ENCODE measurements at places on chromosomes 12 and 14.

- no peak for DNase-seq
Measured at GRCh38 chr12:34350092-34351041, 328.1 kb downstream of the ALG10 start.

DNA sequence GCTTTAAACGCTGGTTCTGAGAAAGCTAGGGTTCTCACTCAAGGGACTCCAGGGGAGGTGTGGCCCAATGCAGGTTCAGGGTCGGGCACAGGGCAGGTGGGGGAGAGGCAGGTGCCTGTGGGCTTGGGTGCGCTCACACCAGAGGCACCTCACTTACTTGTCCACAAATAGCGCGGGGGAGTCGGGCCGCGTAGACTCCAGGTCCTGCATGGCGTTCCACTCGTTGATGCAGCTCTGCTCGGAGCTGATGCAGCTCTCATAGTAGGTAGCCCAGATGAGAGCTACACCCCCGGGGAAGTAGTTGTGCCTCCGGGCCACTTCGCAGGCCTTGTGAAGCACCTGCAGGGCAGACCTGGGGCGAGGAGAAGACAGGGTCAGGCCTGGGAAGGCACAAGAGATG lies 49.9 kb downstream of the SSH1 start:
- no peak for DNase-seq

DNA sequence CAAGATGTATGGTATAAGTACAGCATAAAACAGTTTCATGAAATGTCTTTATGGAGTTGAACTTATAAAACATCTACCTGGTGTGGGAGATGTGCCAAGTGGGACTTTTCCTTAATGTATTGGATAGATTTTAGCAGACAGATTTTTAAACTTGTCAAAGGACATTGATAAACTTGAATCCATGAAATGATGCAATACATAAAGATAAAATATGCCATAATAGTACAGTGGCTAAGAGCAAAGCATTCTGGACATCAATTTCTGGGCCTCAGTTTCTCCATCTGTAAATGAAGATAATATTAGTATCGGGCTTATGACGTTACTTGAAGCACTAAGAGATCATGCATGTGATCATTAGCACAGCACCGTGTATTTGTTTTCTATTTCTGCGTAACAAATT lies 45.4 kb downstream of the NKX2-1 start:
- no peak for DNase-seq

DNA sequence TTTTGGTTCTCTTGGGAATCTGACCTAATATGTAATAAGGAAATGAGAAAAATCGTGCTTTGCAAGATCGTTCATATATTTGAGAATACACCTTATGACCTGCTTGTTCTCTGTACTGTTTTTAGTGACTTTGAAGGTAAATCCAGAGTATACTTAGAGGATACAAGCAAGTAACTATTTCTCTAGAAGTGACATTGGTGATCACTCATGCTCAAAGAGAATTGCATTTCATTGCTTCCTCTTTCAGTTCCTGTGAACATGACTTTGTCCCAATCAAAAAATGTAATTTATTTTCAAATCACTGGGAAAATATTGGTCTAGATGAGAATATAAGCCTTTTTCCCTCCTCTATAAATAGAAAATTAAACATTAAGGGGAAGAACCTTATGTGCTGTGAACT lies 2.7 kb downstream of the KTN1 start:
- no peak for DNase-seq

DNA sequence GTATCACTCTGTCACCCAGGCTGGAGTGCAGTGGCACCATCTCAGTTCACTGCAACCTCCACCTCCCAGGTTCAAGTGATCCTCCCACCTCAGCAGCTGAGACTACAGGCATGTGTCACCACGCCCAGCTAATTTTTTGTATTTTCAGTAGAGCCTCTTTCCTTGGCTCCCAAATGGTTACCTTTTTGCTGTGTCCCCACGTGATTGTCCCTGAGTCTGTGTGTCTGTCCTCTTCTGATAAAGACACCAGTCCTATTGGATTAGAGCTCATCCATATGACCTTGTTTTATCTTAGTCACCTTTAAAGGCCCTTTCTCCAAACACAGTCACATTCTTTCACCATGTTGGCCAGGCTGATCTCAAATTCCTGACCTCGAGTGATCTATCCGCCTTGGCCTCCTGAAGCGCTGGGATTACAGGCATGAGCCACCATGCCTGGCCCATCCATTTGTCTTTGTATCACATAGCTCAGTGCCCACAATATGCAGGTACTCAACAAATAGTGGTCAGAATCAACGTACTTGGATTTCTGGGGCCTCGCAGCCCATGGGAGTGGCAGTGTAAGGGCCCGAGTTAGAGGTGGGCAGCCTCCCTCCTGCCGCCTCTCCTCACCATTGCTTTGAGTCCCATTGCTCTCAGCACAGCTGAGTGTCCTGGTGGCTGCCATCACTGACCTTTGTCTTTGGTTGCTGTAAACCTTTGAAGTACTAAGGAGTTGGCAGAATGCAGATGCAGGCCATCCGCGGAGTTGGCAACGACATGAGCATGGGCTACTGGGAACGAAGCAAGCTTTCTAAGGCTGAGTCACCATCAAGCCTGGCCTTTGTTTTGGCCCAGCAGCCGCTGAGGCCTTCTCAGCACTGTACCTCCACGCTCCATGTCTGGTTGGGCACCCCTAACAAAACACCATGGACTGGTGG lies 9.3 kb downstream of the TPCN1 start:
- DNase-seq = no peak

- no peak for DNase-seq
Measured at GRCh38 chr14:68295316-68295816, 475.8 kb downstream of the RAD51B start.

DNA sequence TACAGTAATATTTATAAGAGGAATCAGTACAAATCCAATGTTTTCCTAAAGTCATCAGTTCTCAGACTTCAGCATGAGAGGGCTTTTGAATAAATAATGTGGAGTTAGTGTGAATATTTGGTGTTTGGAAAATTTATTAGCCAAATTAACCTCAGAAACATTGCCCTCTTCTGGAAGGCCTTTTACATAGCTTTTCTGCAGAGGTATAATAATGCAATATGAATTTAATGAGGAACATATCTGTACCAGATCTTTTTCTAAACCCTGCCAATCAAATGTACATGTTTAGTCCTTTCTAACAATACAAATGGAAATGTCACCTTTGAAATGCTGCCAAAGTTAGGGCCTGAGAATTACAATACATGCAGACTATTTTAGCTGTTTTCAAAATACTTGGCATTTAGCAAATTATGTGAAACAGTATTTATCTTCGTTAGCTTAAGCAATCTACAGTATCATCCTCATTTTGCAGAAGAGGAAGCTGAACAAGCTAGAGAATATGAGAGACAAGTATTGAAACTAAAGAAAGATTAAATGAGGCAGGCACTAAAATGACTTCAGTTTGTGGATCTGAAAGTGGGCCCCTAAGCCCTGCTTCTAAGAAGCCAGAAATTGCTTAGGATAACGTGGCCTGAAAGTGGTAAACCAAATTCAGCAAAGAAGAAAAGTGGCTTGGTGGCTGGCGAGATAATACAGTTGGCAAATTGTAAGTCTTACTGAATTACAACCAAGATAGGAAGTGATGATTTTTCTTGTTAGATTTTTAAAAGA lies 60.4 kb upstream of the MANSC4 start:
- DNase-seq = no peak

- DNase-seq = no peak
Measured at GRCh38 chr12:23041774-23042173, 416.8 kb downstream of the ETNK1 start.

DNA sequence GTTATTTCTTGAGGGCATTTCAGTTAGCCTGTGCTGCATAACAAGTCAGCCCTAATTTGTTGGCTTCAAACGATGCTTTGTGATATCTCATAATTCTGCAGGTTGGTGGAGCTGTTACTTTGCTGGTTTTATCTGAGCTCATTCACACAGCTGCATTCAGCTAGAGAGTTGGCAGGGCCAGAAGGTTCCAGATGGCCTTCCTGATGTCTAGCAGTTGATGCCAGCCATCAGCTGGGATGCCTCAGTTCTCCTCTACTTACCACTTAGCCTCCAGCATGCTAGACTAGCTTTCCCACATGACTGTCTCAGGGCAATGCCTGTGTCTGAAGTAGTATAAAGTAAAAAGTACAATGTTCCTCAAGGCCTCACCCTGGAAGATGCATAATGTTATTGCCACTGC lies 130.6 kb downstream of the SLC35F4 start:
- no peak for DNase-seq

- DNase-seq = no peak
Measured at GRCh38 chr14:99763527-99764221, 29.5 kb upstream of the EML1 start.

DNA sequence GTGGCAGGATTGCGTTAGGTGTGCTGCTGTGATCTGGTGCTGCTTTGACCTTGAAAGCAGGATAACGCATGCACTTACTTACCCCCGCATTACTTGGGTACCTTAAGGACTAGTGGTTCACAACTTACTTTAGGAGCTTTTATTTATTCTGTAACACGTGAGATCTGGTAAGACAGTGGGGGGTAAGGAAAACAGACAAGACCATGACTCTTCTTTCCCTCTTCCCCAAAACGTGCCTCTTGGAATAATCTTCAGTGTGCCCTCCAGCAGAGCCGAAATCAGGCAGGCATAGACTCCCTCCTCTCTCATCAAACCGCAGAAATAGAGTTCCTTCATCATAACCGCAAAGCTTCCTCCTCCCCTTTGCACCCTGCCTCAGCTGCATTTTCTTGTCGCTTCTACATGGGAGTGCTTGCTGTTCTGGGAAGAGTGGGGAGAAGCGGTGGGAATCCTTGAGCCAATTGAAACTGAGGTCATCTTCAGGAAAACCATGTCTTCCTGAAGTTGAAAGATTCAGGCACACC lies 43.4 kb downstream of the RAD52 start:
- no peak for DNase-seq

DNA sequence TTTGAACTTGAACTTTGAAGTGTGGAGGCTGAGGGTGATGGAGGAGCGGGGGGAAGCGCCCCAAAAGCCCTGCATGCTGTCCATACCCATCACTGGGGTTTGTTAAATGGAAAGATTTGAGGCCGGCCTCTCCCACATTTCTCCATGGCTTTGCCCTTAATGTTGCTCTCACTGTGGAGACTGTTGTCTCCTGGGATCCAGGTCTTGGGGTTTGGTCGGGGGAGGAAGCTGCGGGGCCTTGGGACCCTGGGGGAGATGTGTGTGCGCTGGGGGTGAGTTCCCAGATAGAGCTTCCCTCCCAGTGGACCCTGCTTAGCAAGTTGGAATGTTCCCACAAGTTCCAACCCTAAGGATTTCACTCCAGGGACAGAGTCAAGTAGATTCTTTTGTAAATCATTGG lies 28.0 kb upstream of the LRTM2 start:
- DNase-seq = no peak

DNA sequence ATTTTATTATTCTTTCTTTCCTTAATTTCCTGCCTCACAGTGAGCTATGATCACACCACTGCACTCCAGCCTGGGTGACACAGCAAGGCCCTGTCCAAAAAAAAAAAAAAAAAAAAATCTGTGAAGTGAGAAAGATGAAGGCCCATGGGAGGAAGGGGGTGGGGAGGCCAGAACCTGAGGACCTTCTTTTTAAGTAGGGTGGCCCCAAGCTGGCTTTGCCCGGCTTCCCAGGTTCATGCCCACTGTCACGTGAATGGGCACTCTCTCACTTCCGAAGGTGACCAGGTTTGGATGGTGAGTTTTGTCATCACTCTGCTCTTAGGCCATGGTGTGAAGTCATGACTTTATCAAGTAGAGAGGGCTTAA lies 82.3 kb downstream of the TNFAIP2 start:
- no peak for DNase-seq

GRCh38 chr12:75892731-75893408 lies 138.7 kb downstream of the PHLDA1 start:
- DNase-seq = no peak

DNA sequence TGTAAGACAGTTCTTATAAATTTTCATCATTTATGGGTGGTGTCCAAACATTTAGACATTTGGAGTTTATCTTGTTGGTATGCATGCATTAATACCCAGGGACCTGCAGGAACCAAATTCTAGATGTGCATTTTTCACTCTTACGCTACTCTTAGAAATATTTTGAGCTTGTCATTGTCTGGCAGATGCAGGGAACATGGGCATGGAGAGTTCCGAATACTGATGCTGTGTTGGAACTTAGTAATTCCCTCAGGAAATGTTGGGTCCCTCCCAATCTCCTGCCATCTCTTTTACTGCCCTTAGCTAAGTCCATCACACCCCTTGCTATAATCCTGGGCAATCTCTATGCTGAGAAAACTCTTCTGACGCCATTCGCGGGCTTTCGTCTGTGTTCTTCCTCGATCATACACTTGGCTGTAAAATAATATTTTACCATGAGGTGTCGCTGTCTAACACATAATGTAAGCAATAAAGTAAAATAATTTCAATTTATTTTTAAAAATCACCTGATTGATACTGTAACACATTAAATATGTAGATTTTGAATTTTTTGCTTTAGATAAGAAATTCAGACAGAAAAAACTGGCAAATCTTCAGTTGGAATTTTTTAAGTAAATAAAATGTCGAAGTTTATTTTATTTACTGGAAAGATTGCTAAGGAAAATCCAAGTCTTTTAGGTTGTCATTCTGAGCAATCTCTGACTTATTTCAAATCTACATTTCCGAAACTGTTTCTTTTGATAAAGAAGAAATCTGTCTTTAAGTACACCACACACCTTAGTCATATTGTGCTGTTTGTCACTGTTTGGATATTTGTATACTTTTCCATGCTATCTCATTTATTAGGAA lies 304.1 kb upstream of the SSTR1 start:
- DNase-seq = no peak

DNA sequence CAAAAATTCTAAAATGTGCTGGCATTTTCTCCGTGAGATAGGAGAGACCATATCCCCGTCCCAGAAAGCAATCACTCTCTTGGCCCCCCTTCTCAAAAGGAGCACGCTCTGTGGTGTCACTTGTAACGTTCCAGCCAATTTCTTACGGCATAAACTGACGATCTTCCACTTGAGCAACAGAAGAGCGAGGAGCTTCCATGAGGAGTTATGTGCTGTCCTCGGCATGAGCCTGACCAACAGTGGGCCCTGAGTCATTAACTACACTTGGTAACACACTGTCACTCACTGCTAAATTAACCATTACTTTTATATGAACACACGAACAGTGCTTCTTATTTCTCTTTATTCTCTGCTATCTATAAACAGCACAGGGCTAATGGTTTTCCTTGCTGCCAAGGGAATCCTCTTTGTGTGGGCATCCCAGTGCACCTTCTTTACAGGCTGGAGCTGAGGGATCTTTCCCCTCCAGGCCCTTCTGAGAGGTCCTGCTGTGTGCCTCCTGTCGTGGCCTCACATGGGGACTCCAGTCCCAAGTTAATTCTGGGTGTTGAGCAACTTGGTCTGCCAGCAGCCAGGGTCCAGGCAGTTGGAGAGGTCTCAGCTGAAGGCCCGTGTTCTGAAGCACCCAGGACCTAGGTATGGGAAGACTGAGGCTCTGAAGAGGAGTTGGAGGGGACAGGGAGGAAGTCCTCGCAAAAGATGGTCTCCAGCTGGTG lies 9.4 kb downstream of the SLC6A13 start:
- no peak for DNase-seq

- DNase-seq = no peak
Measured at GRCh38 chr12:100268835-100269564, 2.0 kb downstream of the SCYL2 start.

Data from stimulated activated CD8-positive, alpha-beta memory T cell treated with anti-CD3 and anti-CD28 coated beads, Interleukin-12 subunit alpha, Interleukin-12 subunit beta, amount 100 ng/mL, for 4 hours (primary cell).